ENCODE measurements at places on chromosomes 11 and 22.

- no peak for DNase-seq
Observed at GRCh38 chr22:44639891-44640617, 62.0 kb upstream of the PRR5 start.

DNA sequence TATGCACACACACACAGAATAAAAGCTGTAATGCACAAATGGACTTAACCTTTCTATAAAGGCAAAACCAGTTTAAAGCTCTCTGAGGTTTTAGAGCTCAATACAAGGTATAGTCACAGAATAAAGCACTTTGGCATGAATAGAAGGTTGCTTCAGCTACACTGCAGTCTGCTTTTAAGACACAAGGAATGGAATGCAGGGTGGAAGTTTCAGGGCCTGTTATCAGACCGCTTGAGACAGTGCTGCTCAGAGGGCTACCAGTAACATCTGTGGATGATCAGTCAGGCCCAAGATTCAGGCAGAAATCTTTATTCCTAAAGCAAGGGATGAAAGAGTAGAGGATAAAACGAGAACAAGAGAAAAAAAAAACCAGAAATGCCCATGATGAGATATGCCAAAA is 46.7 kb downstream of the CD44 start:
- DNase-seq, result no peak

DNA sequence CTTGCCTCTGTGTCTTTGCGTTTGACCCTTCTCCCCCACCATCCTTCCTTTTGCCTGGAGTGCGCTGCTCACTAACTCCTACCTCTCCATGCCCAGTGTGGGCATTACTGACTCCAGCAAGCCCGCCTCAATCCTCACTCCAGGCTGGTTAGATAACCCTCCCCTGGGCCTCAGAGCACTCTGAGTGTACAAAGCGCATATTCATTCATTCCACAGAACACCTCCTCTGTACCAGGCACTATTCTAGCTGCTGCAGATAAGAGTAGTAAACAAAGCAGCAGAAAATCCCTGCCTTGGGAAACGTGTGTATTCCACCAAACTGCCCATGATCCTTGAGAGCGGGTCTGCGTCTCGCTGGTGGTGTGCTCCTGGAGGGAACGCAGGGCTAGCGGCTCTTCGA is 3.2 kb downstream of the SLC22A8 start:
- DNase-seq, result no peak

DNA sequence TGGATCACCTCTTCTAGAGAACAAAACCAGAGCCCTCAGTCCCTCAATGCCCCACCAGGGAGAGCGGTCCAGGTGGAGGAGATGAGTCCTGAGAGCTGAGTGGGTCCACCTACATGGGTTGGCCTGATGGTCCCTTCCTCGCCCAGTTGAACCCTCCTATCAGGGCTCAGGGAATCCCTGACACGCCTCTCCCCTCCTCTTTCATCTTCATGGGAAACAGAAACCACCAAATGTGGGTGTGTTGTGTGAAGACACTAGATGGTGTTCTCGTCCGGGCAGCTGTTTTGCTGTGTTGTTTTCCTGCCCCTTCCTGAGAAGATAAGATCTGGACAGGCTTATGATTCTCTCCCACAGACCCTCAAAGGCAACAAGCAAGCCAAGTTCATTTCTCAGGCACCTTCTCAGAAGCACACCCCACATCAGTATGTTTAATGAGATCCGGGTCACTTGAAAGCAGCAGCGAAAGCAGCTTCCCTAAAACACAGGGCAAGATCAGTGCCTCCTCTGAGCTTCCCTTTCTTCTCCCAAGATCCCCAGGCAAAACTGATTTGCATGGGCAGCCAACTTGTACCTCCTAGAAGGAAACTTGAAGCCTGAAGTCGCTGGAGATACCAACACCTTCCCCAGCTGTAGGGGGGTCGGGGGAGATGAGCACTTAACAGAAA is 35.3 kb upstream of the POU2AF1 start:
- no peak for DNase-seq
